ENCODE measurements at places on chromosomes 2 and 18.

- DNase-seq, result no peak
Observed at GRCh38 chr2:42775810-42776209, 11.9 kb upstream of the OXER1 start.

DNA sequence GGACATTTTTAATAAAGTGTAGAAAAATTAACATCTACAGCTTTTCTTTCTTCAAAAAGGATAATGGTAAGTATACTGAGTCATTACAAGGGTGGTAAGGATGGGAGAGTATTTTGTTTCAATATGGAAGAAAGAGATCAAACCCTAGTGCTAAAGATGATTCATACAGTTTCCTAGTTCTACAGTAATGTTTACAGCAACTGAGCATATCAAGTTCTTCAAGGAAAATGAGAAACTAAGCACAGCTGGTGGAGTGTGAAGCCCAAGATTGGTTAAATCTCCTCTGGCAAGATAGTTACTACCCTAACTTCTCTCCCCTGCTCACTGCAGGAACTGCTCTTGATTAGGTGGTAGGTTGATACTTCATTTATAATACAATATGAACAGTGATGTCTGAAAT, 467.5 kb downstream of the XIRP2 start:
- no peak for DNase-seq

DNA sequence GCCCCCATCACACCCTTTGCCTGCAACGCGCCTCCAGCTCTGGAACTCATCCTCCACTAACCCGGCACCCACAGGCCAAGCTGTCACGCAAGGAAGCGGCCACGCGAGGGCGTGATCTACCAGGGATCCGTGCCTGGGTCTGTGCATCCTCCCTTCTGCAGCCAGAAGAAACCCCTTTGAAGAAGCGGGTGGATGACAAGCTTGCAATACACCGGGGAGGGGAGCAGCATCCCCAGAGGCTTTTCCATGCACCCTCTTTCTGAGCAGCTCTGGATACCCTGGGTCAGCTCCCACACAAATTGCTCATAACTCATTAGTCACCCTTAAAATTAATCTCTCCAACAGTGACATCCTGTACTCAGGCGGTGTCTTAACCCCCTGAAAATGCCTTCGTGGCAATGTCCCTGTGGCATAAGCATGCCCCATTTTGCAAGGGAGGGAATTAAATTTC, 47.6 kb downstream of the PDCL3 start:
- peak; percentile 11 for DNase-seq

GRCh38 chr2:3730646-3731045, 27.3 kb downstream of the DCDC2C start:
- DNase-seq, result no peak

DNA sequence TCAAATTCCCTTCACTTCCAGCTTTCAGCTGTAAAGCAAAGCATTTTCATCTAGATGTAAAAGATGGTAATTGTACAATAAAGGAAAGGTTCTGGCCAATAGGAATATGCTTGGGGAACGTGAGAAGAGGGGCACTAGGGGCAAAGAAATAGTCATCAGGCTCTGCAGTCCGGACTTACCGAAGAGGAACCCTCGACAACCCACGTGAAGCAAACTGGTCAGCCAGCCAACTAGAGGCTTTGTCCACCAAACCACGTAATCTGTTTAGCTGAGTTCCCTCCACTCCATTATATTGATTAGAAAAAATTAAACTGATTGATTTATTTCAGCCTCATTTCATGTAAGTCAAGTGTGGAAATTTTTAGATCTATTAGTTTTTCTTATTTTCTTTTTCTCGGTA, 300.4 kb upstream of the FANCL start:
- DNase-seq, result no peak

- no peak for DNase-seq
Observed at GRCh38 chr2:120613742-120614571, 121.7 kb upstream of the GLI2 start.

GRCh38 chr2:181290182-181290581, 167.0 kb upstream of the ITGA4 start:
- DNase-seq, result no peak

DNA sequence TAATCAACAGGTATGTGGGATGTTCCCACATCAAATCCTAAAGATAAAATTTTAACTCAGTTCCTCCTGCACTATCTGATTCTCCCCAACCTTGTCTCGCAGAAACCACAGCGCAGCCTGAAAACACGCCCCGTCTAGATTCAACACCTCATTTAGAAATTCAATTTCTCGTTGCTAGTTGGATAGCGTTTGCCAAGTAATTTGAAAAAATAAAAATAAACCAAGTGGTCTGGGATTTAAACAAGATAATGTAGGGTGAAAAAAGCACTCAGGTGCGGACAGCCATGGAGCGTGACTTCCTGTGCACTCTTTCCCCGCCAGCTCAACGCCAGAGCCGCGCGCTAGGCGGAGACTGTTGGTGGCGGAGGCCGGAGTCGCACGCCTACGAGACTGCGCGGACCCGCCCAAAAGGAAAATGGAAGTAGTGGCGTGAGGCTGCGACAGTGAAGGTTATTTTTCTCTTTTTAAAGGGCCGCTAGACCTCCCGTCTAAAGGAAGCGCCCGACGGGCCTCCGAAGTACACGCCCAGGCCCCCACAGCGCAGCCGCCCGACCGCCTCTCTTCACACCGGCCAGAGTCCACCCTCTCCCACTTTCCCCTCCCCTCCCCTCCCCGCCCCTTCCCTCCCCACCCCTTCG, 615 bp upstream of the CCNT2 start:
- peak; percentile 93 for DNase-seq

- no peak for DNase-seq
Observed at GRCh38 chr18:49561289-49562193, at the start of gene LIPG. TSS of gene LIPG (plus strand) at chr18:49562057. CDS start at chr18:49562309, 252 bp downstream.

DNA sequence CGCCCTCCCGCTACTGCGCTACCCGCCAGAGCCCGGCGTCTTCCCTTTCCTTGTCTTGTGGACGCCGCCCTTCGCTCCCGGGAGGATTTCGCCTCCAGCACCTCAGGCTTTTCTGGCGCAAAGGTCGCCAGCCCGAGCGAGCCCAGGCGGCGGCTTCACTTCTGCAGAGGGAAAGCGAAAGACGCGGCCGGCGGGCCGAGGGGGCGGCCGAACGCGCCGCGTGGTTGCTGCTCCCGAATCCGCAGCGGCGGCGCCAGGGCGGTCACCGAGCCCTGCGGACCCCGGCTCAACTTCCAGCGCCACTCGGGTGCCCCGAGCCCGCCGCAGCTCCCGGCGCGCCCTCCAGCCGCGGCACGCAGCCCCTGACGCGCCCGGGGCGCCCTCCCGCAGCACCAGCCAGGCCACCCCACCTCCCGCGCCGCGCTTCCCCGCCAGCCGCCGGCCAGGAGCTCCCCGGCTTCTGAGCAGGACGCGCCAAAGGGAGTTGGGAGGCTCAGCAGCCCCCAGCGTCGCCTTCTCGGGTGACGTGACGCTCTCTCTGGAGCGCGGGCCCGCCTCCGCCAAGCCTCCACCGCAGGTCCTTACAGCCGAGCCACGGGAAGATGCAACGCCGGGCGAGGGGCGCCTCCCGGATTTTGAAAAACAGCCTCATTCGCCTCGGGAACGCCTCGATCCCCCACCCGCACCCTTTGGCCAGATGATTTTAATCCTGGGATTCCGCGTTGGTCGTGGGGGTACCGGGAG, 84.9 kb upstream of the EPB41L3 start:
- no peak for DNase-seq

DNA sequence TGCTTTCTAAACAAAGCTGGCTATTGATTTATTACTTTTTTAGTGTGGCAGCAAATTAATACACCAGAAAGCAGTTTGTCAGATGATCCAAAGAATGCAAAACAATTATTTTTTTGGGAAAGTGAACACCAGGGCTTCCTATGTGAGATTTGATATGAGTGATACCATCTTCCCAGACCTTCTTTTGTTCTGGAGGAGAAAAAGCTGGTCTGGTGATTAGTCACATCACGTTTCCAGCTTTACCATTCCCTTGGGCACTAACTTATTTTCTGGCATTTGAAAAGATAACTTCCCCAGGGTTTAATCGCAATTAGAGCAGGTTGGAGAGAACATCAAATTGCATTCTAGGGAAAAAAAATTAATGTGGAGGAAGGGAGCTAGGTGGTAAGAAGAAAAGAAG, 182.9 kb upstream of the TANK start:
- DNase-seq, result no peak

DNA sequence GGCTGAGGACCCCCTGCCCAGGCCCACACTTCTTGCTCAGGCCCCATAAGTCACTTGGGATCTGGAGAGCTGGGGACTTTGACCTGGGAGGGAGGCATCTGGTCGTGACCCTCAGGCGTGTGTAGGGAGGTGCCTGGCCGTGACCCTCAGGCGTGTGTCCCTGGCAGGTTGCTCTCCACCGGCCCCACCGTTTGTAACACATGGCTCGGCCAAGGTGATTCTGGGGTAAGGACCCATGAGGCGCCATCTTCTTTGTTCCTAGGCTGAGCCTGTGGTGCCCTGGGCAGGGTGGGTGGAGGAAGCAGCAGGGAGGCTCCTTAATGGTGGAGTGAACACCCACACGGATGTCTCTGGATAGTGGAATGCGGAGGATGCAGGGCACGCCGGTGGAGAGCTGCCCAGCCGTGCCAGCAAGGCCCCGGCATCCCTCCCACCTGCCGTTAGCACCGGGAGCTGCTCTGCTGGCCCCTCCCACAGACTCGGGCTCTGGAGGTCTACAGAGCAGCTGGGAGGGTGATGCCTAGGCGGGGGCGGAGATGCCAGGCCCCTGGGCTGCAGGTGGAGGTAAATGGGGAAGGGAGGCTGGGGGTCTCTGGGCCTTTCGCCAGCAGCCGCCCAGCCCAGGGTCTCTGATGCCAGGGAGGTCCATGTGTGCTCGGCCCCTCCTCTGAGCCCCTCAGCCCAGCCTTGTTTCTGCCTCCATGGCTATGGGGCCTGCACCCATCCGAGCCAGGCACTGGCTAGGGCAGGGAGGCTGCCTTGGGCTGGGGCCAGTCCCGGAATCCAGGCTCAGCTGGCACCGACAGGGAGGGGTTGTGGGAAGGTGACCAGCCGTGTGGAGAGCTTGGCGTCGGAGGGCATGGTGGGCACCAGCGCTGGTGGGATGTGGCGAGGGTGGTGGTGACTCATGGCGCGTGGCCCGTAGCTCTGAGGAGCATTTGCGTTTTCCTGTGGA, 1.1 kb upstream of the GAL3ST2 start:
- DNase-seq, result no peak

DNA sequence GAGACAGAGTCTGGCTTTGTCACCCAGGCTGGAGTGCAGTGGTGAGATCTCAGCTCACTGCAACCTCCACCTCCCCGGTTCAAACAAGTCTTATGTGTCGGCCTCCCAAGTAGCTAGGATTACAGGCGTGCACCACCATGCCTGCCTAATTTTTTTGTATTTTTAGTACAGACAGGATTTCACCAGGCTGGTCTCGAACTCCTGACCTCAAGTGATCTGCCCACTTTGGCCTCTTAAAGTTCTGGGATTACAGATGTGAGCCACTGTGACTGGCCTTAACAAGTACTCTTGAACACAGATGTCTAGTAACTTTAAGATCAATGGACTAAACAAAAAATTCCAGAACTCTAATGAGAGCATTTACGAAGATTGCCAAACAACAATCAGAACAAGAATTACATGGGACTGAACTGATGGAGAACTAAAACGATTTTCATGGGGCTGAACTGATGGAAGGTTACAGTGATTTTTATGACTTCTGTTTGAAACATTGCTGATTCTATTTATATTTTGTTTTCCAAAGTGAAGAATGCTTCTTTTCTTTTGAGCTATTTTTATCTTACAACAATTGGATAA, 46.5 kb upstream of the ST3GAL5 start:
- no peak for DNase-seq

DNA sequence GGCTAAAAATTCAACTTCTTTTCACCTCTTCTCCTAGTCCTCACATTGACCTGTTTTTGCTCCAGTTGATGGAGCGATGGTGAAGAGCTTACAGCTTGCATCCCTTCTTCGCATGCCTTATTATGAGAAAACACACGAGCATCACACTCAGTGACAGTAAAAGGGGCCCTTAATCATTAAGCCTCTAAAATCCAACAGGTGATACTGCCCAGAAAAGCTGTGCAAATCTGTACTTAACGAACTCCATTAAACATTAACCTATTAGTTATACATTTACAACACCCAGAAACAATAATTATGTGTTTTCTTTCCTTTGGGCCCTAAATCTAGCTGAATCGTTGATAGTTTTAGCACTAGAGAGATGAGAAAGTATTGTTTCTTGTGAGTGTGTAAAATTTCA, 54.8 kb downstream of the LAMA1 start:
- no peak for DNase-seq

DNA sequence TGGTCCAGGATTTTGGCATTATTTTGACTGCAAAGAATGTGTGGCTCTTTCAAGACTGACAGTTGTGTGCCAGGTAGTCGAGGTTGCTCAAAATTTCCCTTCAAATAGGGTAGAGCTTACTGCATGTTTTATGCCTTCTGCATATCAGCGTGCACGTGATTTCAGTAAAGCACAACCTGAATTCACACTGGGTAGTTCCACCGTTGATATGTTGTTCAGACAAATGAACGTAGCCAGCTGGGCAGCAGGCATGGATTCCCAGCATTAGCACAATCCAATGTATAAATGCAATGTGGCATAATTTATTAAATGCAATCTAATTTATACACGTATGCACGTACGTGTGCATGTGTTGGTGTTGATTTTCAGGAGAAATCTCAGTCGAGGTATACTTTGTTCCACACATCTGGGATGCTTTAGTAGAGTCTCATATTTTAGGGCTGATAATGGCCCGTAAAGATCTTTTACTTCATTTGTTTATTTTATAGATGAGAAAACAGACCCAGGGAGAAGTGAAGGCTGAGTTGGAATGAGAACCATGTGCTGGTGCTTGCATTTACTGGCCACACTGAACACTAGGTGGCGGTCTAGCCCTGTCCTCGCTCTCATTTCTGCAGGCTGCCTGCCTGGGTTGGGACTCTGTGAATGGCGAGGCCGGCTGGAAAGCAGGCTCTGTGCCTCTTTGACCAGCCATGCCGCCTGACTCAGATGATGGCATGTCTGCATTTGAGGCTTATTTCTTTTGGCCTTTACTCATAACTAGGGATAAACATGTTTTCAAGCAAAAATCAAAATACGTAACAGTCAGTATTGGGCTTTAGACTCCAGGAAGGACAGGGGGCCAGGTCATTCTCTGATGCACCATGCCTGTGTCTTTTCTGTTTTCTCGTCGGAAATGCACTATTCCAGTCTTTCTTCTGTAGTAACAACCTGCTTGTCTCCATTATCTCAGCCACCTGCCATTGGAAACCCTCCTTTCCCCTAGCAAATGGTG, 120.4 kb downstream of the RNF144A start:
- peak; percentile 23 for DNase-seq

DNA sequence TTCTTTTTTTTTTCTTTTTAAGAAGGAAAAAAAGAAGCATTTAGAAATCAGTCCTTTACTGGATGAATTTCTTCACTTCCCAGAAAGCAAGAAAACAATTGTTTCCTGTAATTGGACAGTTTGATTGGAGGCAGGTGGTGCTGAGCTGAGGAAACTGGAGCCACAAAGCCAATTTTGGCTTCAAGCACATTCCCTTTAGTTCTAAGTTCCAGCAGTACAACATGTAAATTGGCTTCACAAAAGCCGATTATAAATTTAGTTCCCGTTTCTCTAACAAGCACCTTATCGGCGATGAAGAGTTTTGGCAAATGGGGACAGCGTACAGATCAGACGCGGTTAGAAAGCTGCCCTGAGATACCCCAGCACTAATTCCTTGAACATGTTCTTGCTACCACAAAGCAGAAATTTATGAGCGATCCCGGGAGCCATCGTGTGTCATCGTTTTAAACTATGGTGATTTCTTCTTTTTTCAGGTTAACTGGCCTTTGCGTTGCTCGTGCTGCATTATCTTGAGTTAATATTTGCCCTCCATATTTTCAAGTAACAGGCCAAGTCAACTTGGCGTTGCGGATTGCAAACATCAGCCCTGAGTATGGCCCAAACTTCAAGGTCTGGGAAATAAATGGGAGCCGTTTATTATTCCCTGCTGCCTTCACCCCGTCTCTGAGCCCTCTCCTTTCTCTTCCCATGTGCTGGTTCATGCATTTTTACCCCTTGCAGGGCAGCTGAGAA, 190.4 kb upstream of the ID2 start:
- DNase-seq, result no peak
